HAP-1 (cell line): ENCODE measurements at places on chromosomes 3 and 15.

GRCh38 chr15:21271566-21271965, 168.7 kb downstream of the POTEB3 start:
- peak; percentile 2 for DNase-seq

DNA sequence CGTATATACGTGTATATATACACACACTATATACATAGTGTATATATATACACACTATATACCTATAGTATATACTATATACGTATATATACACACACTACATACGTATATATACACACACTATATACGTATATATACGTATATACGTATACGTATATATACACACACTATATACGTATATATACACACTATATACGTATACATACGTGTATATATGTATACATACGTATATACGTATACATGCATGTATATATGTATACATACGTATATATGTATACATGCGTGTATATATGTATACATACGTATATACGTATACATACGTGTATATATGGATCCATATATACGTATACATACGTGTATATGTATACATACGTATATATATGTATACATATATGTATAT, 9.4 kb downstream of the HACL1 start:
- no peak for DNase-seq

DNA sequence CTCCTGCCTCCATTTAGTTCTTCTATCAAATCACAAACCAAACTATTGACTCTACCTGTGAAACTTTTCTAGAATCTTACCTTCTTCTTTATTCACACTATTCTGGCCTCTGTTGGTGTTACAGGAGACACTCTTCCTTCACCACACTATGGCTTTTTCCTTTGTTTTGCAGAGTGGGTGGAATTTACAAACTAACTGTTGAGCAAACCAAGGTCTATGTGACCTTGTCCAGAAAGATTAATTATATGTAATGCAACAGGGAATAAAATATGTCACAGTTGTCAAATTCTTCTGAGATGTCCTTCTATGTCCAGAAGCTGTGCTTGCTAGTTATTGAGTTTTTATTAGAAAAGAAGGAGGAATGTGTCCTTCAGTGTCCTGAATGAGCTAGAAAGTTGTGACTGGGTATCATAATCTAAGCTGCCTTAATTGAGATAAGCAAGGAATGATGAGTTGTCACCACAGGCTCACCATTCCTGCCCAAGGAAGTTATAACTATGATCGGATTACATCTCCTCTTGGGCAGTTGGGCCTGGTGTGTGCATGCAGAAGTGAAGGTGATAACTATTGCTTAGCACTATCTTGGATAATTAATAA, 21.7 kb downstream of the ARL14 start:
- no peak for DNase-seq

GRCh38 chr3:147613725-147614124, 204.6 kb downstream of the ZIC1 start:
- DNase-seq: no peak

DNA sequence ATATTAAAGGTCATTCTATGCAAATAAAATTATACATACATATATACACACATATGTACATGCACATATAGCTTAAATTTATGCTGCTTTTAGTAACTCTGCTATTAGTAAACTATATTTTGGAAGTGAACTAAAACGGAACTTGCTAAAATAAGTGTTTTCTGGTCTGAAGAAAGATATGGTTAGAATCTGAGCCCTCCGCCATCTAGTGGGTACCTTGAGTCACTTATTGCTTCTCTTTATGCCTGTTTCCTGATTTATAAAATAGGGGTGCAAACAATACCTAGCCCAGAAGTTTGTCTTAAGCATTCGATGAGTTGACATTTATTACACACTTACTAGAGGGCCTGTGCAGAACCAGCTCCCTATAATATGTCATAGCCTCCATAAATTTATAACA, 255.7 kb downstream of the CNTN6 start:
- no peak for DNase-seq

DNA sequence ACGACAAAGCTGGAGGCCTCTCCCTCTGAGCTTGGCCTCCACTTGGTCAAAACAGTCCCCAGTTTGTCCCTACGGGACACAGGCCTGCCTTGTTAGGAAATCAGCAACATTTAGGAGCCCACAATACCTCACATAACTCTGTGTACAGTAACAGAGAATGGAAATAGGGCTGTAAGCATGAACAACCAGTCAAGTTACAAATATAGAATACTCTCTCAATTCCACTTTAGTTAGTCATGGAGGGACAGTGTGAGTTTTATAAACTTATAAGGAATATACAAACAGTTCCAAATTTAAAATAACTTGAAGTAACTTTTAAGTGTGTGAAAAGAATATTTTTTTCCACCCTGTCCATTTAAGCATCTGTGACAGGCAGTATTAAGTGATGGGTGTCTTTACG, 129.4 kb downstream of the PGPEP1L start:
- DNase-seq: no peak

- DNase-seq: no peak
Measured at GRCh38 chr3:183572935-183573334, 17.4 kb upstream of the KLHL6 start.

- peak; percentile 13 for DNase-seq
Measured at GRCh38 chr3:189267981-189268613, 96.3 kb downstream of the TPRG1 start.

DNA sequence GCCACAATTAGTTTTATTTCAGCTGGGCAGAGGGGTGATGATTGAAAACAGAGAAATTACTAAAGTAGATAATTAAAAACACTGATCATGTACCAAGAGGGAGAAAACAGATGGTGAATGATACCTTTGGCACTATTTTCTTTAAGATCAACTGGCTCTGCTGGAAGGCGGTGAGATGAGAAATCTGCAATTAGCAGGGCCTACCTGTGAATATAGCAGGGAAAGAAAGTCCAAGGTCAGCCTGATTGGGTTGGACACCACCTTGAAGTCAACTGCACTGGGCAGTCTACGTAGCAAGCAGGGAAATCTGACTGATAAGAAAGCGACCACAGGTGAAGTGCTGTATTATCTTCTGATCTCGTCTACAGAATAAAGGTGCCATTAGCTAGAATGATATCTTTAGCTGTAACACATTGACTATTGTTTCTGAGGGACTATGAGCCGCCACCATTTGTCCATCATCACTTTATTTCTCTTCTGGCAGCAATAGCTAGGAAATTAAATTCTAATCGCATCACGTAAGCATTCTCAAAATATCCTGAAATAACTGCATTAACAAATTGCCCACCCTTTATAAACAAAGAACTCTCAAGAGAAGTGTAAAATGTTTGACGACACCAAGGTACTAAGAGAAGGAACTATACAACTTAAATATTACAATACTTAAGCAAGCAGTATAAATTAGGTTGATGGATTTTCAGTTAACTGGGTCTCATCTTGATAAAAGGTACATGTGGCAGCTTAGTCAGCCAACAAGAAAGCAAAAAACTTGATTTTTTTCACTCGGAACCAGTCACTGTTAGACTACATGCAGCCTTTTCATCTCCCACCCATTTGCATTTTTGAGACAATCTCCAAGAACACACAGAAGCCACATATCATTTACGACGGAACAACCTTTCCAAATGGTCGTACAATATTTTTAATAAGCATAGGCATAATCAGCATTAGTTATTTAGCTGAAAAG, 1.3 kb downstream of the NEDD4 start:
- DNase-seq: no peak

DNA sequence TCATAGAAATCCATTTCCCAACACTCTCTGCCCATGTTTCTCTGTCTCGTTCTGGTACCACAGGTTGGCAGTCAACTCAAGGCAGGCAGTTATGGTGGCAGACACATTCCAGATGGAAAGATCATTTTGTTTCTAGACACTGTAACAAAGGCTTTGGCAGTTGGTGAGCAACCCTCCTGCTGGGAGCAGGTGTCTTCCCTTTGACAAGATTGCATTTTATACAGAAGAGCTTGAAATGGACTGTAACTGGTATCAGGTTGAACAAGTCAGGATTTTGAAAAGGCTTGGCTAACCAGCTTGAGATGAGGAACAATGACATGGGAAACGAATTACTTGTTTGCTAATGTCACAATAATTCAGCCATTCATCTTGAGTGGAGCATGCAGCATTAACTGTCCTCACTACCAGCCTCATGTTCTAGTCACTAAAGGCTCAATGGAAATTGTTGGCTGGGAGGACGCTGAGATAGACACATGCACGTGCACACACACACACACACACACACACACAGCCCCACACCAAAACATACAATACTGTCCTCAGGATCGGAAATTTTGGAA, 170.0 kb downstream of the SEMA6D start:
- DNase-seq: no peak

DNA sequence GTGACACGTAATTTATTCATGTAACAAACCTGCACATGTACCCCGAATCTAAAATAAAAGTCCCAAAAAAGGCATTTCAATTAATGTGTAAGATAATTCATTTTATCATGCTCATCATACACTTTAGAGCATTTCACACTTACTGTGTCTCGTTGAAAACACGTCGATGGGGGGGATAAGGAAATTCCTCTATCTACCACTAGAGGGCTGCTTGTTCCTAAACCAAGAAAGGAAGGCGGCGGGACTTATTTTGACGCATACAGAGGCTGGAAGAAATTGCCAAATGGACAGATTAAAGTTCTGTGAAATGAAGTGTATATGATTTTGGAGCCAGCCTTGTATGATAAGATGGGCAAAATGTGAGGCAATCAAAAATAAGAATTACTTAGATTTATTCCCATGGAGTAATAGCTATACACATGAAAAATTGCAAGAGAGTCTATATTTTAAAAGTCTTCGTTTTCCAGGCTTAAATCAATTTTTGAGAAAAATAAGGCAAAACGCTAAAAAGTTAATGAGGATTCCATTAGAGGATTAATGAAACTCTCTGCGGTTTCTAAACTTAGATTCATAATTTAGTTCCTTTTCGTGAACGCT, 346.8 kb downstream of the CNTN3 start:
- DNase-seq: peak; percentile 70

DNA sequence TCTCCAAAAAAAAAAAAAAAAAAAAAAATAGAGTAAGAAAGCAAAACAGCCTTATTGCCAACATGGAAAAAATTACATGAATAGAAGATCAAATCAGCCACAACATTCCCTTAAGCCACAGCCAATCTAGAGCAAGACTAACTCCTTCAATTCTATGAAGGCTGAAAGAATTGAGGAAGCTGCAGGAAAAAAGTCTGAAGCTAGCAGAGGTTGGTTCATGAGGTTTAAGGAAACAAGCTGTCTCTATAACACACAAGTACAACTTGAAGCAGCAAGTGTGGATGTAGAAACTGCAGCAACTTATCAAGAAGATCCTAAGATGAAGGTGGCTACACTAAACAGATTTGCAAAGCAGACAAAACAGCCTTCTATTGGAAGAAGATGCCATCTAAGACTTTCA, 9.3 kb downstream of the PARL start:
- no peak for DNase-seq

- DNase-seq: no peak
Measured at GRCh38 chr15:75431270-75431669, 20.2 kb downstream of the SIN3A start.

DNA sequence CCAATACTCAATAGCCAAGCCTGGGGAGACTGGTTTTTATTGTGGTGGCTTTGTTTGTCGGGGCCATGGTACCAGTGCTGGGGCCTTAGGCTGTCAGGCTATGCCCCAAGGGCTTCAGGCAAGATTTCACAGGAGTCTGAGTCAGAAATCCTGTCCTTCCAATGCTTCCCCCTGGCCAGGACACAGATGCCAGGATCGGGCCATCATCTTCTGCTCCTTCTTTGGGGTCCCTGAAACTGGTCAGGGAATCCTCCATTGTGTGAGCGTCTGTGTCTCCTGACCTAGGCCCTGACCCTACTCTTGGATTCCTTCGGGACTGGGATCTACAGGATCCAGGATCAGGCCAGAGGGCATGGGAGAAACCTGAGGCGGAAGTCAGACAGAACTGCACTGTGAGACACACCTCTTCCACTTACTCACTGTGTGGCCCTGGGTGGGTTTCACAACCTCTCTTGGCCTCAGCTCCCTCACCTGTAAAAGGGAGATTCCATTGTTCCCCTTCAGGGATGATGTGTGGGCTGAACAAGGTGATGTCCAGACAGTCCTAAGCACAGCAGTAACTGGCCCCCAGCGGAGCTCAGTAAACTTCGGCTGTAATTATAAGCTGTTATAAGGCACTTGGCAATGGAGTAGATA, 292.7 kb downstream of the UACA start:
- no peak for DNase-seq

GRCh38 chr15:79176151-79176550, 85.6 kb upstream of the RASGRF1 start:
- peak; percentile 4 for DNase-seq

- DNase-seq: no peak
Measured at GRCh38 chr3:171379961-171380483, 80.2 kb downstream of the TNIK start.

DNA sequence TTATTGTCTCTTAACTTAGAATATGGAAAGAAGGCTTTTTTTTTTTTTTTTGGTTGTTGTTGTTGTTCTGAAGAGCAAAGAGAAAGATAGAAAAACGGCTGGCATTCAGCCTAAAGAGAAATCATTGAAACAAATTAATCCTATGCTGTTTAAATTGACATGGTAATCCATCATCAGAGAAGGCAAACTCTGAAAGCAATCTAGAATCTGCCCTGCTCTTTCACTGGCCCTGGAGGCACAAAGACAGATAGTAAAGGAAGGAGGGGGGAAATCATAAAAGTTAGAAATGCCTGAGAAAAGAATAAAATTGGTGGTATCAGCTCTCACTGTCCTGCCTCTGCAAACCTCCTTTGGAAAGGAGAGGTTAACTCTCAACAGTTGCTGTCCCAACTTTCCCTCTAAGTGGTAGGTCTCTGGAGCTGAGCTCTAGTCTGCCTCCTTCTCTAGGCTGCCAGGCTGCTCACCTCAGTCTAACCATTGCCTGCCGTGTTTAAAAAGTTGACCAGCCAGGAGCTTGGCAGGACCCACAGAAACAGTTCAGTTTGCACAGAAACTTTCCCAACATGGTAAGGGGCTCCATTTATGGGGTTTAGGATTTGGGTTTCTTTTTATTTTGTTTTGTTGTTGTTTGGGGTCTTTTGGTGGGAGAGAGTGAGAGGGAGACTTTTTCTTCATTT, 13.4 kb upstream of the NR2F2 start:
- DNase-seq: no peak

- DNase-seq: no peak
Measured at GRCh38 chr3:13853256-13853977, 26.5 kb downstream of the WNT7A start.
